Esophagus muscularis mucosa (tissue), 4 donors: ENCODE measurements at places on chromosomes 4 and X. TPM values are rescaled to one million over a fixed set of nuclear protein-coding genes. Genes with fewer than 3 reads are reported as not detected.

DNA sequence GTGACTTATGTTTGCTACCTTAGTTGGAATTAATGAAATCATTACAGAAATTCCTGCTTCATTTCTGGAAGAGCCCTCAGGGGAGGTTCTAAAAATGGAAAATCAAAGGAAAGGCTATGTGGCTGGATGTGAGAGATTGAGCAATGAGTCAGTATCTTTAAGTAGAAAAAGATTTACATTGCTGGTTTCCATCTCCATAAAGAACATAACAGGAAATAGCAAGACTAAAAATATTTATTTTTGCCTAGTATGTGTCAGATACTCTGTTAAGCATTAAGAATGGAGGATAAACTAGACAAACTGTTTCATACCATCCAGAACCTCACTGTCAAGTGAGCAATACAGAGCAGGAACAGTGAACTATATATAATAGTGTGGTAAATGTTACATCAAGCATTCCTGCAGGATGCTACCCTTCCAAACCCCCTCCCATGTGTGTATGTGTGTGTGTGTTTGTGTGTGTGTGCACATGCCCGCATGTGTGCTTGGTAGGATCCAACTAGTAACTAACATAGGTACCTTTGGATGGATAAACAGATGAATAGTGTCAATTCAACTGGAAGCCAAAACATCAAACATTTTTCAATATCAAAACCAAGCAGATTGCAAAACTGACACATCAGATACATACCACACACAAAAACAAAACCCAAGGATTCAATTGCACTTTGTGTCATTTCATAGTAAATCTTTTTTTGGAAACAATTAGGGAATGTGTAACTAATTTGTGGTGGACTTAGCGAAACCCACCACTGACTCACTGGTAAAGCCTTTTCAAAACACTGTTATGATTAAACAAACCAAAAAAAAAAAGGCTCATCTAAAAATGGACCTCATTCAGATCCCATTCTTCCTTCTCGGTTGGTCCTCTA lies 223.4 kb downstream of the SHROOM3 start:
- DNase-seq = no peak

DNA sequence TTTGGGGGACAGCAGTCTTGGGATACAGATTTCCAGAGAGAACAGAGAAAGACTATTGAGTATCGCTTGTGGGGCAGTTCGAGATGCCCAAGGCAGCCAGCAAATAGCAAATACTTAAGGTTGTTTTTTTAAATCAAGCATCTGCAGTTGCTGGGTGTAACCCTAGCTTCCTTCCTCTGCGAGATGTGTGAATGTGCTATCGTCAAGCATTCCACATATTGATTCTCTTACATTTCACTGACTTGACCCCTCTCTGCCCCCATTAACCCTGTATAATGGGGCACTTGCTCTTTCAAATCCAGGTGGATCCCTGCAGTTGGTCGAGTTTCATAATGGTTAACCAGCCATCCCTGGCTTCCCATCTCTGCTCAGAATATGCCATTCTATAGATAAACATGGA lies 23.5 kb downstream of the KCNE5 start:
- DNase-seq = no peak

GRCh38 chrX:9171841-9172463 lies 138.0 kb upstream of the FAM9B start:
- no peak for DNase-seq

The SLBP gene
- total RNA-seq = 41.5 TPM

GRCh38 chr4:55808632-55809031 lies 11.0 kb upstream of the EXOC1L start:
- DNase-seq = no peak

GRCh38 chrX:10111364-10112148 lies 45.2 kb upstream of the CLCN4 start:
- no peak for DNase-seq

DNA sequence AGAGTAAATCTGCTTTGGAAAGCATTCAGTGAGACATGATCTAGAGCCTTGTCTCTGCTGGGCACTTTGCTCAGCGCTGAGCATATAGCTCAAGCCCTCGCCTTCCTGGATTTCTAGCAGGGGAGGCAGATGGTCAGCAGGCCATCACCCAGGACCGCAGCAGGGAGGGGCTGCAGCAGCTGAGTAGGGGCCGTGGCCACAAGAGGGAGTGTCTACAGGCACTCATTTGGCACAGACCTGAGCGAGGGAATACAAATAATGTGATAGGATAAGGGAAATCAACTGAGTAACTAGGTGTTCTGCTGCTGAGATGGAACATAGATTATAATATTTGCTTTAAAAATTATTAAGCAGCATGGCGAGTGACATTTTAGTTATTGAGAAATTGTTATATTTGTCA lies 30.2 kb downstream of the OFD1 start:
- DNase-seq = no peak

The RBM46 gene
- 0.13 TPM for total RNA-seq

The ATRX gene
- total RNA-seq = 99.0 TPM

GRCh38 chr4:152663203-152664066 lies 16.4 kb downstream of the TMEM154 start:
- DNase-seq = no peak

DNA sequence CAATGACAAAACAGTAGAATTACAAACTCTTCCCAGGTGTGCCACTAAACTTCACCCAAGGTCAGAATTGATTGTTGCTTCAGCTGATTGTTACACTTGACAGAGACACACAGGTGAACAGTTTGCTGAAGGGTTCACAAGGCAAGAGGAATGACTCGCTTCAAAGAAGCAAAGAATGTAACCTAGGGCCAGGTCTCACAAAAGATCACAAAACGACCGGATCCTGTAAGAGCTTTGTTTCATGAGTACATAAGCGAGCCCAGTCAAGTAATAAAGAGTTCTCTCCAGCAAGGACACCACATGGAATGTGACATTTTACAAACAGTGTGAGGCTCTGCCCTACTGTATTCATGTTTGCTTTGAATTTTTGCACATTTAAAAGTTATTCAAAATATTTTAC lies 9.1 kb downstream of the LNX1 start:
- no peak for DNase-seq

DNA sequence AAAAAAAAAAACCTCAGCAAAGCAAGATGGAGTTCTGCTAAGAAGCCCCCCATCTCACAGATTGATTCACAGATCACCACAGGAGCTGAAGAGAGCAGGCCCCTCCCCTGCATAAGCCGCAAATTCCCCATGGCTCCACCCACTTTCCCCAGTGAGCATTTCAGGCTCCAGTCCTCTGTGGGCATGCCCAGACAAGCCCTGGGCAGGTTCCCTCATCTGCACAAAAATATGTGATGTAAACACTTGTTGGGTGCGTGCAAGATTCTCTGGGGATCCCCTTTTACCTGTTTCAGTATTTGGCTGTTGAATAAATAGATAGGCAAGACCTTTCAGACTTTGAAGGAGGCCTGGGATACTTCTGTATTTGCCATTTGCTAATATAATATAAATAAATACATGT lies 514.3 kb downstream of the PCDH7 start:
- DNase-seq = no peak

DNA sequence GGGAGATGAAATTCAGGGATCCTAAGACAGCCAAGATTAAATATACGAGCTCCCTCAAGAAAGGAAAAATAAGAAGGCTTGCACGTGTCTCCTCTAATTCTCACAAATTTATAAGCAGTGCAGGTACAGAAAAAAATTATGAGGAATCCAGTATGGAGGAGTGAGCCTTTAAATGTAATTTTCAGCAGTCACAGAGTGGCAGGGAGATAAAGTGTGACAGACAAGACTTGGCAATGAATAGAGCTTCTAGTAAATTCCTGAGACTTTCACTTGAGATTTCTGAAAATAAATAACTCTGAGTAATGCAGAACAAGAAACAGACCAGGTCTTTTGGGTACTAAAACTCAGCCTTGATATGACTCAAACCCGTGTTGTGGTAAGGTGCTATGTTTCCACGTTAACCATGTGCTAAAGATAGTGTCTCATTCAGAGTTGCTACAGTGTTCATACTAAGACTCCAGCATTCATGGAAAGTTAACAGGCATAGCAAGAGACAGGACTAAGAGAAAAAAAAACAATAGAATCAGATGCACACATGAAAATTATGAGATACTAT lies 119.8 kb downstream of the SPOCK3 start:
- no peak for DNase-seq

GRCh38 chrX:2402361-2402690 lies 98.5 kb downstream of the DHRSX start:
- no peak for DNase-seq

The ITGB1BP2 gene
- total RNA-seq = 12.0 TPM

The SEPTIN6 gene
- 59.0 TPM for total RNA-seq

DNA sequence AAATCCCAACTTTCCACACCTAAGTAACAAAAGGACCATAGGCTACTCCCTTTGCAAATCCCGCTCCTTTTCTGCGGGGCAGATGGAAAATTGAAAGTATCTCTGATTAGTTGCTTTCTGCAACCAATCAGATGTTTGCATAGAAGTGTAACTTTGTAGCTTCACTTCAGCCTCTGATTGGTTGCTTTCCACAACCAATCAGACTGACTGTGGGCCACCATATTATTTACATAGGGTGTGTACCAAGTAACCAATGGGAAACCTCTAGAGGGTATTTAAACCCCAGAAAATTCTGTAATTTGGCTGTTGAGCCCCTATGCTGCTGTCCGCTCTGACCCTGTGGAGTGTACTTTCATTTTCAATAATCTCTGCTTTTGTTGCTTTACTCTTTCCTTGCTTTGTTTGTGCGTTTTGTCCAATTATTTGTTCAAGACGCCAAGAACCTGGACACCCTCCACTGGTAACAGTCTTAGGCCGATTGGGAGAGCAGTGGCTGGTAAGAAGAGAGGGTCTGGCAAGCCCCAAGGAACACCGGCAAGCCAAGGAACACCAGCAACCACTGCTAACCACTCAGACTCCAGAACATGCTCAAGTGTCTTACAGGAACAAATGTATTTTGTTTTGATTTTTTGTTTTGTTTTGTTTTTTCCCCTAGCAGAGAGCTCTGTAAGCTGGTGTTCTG lies 125.5 kb upstream of the MAP3K15 start:
- DNase-seq = no peak

The LEF1 gene
- 0.42 TPM for total RNA-seq

GRCh38 chr4:151519728-151520415 lies 110.9 kb downstream of the FHIP1A start:
- no peak for DNase-seq

DNA sequence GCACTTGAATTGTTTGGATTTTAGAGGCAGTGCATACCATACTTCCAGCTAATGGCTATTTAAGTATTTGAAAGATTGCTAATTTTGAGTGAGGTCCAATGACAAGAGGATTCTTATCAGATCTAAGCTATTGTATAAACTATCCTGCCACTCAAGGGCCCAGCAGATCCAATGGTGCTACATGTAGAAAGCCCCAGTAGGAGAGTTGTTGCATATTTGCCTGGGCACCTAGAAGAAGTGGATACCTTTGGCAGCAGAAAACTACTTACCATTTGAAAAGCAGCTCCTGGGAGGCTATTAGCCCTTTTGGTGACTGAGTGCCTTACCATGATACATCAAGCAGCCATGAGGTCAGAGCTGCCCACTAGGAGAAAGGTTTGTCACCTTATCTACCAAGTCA lies 447.3 kb downstream of the C4orf33 start:
- no peak for DNase-seq

DNA sequence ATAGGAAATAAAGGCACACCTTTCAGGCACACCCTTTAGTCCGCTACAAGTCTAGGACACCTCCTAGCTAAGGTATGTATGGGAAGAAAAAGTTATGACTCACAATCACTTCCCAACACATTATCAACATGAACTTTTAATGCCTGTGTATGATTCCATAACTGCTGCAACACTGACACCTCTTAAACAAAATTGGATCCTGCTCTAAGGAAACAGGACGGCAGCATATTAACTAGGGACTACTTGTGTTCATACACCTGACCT lies 2.4 kb upstream of the PPP3CA start:
- DNase-seq = no peak

DNA sequence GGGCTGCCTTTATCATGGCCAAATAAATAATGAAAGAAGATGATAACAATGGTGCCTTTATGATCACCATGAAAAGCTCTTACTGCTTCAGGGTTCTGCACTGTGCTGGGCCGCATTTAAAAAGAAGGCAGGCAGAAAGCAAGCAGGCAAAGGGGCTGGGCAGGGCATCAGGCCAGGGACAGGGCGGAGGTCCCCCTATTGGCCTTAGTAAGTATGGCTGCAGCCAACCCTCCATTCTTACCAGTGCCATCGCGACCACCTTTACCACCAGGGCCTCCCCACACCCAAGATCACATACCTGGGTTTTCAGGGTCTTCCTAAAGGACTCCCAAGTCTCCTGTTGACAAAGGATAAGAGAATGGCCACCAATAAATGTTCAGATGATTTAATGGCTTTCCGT lies 38.9 kb downstream of the CNGA2 start:
- DNase-seq = no peak

- no peak for DNase-seq
Observed at GRCh38 chr4:57234252-57234775, 124.1 kb upstream of the IGFBP7 start.

The BBS12 gene
- total RNA-seq = 5.7 TPM

DNA sequence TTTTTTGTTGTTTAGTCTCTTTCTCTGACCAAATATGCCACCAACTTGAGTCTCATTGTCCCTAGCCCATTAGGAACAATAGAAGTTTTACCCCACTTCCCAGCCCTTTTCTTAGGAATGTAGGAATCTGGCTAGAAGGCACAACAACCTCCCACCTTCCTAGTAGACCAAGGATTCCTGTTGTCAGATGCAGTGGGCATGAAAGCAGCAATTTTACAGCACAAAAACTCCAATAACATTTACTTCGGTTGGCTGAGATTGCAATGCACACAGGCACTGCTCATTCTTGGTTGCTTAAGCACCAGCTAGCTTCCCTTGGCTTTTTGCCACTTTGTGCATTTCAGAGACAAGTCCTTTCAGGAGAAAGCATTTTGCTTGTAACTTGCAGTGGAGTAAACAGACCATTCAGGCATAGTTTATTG lies 312.8 kb downstream of the TENM3 start:
- DNase-seq = no peak

- DNase-seq = no peak
Observed at GRCh38 chrX:13078739-13079444, 34.5 kb upstream of the FAM9C start.

- DNase-seq = no peak
Observed at GRCh38 chrX:138897621-138898492, 186.3 kb upstream of the FGF13 start.

The DMD gene
- total RNA-seq = 210 TPM

GRCh38 chr4:833156-833555 lies 7.2 kb upstream of the CPLX1 start:
- DNase-seq = no peak

The PFKFB1 gene
- total RNA-seq = 0.33 TPM

- DNase-seq = no peak
Observed at GRCh38 chrX:74521961-74522751, 92.3 kb downstream of the RLIM start.

DNA sequence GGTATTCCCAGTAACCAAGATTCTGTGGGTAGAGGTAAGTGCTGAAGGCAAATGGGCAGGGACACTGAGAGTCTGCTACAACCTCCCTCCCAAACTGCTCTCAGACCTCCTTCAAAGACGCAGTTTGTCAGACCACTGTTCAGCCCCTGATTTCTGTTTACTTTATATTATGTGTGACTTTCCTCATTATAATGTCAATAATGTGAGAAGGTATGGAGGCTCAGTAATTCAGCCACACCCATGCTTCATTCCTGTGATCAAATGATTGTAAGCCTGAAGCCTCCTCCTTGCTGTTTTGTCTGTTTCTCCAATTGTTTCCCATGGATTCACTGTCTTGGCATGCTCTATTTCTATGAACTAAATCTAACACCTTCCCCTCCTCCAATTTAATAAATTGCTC lies 75.6 kb downstream of the SYTL5 start:
- DNase-seq = no peak

The MSANTD1 gene
- 0.83 TPM for total RNA-seq

The NSUN7 gene
- total RNA-seq = 0.83 TPM
